Tibial nerve (tissue), 4 donors: ENCODE measurements at places on chromosomes 12 and 14. TPM values are rescaled to one million over a fixed set of nuclear protein-coding genes. Genes with fewer than 3 reads are reported as not detected.

GRCh38 chr12:34595749-34596733 lies 573.7 kb downstream of the ALG10 start:
- H3K27ac ChIP-seq, result no peak overlapping the region
- H3K4me1 ChIP-seq, result no peaks in the 10 kb centered on the region
- no peaks in the 10 kb centered on the region for H3K27me3 ChIP-seq
- H3K4me3 ChIP-seq, result no peak overlapping the region
- DNase-seq, result no peak

- peaks cover 20% of the 10 kb centered on the region for H3K4me1 ChIP-seq
- H3K27ac ChIP-seq, result no peak overlapping the region
- H3K27me3 ChIP-seq, result no peaks in the 10 kb centered on the region
- H3K36me3 ChIP-seq, result no peaks in the 10 kb centered on the region
These were observed 1.1 kb upstream of the INSM2 start for GRCh38 chr14:35532783-35533356.

- H3K4me1 ChIP-seq, result no peaks in the 10 kb centered on the region
- H3K27me3 ChIP-seq, result no peaks in the 10 kb centered on the region
- no peak overlapping the region for H3K4me3 ChIP-seq
- no peak overlapping the region for H3K27ac ChIP-seq
These were observed 15.5 kb upstream of the PAPOLA start for GRCh38 chr14:96486705-96487104.

Gene LHX5
- total RNA-seq, result not detected

DNA sequence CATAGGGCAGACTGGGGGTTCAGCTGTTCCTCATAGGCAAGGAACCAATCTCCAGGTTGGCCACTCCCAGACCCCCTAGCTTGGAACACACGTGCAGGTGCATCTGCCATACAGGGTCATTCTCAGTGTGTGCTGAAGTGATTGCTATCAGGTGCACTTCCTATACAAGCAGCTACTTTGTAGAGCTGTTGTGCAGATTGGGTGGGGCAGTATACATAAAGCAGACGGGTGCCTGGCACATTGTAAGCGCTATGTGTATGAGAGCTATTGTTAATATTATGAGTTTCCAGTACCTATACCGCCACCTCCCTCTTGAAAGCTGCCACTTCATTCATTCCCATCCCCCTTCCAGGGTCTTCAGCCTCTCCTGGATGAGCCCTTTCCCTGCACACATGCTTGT lies 17.3 kb downstream of the IRF2BPL start:
- H3K4me3 ChIP-seq, result no peak overlapping the region
- H3K36me3 ChIP-seq, result no peaks in the 10 kb centered on the region
- peaks cover 58% of the 10 kb centered on the region for H3K4me1 ChIP-seq
- DNase-seq, result no peak
- H3K27ac ChIP-seq, result no peak overlapping the region

Gene DCD
- not detected for total RNA-seq

DNA sequence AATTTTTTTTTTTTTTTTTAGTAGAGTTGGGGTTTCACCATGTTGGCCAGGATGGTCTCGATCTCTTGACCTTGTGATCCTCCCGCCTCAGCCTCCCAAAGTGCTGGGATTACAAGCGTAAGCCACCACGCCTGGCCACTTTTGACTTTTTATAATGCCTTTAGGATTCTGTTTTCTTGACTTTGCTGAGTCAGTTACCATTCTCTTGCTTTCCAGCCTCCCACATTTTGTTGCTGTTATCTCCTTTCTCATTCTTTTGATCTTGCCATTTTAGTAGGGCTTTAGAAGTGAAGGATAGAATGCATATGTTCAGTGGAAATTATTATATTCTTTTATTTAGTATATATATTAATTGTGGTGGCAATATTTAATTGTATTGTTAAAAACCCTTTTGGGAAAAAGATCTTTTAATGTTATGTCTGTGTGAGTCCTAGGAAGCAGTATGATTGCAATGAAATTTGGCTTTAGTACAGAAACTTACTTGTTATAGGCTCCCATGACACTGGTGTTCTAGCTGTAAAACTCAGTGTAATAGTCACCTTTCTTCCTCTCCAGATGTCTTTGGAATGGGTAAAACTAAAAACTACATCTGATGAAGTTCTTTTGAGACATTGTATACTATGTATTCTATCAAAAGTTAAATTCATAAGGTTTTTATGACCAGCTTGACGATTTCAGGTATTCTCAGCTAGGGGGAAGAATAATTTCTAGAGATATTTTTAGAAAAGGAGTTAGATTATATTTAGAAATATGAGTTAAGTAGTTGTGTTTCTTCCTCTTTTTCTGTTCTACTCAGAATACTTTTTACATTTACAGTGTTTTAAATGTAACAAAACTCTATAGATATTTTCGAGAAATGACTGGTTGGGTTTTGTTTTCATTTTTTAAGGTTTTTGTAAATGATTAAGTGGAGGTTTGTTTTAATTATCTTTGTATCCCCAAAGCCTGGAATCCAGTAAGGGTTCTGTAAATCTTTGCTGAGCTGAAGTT lies 74.7 kb downstream of the APAF1 start:
- no peaks in the 10 kb centered on the region for H3K4me1 ChIP-seq
- no peaks in the 10 kb centered on the region for H3K27me3 ChIP-seq
- no peak for DNase-seq
- no peak overlapping the region for H3K4me3 ChIP-seq

Gene CDC42BPB
- total RNA-seq, result 142 TPM

Gene SCNN1A
- 46.5 TPM for total RNA-seq

DNA sequence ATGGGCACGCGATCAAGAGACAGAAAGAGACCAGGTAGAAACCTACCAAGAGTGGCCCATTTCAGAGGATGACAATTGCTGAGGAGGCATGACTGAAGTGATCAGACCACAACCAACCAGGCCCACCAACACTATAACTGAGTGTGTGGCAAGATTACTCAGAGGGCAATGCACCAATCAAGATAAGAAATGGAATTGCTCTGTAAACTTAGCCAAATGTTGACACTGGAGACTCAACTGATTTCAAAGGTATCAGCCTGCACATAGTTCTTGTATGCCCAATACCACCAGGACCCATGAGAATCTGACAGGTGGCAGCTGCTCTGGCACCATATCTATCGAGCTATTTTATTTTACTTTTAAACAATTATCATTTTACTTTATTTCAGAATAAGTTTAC lies 128.9 kb downstream of the FOXN3 start:
- H3K36me3 ChIP-seq, result no peaks in the 10 kb centered on the region
- no peaks in the 10 kb centered on the region for H3K27me3 ChIP-seq
- no peak for DNase-seq

Gene PLBD1
- 12.0 TPM for total RNA-seq

DNA sequence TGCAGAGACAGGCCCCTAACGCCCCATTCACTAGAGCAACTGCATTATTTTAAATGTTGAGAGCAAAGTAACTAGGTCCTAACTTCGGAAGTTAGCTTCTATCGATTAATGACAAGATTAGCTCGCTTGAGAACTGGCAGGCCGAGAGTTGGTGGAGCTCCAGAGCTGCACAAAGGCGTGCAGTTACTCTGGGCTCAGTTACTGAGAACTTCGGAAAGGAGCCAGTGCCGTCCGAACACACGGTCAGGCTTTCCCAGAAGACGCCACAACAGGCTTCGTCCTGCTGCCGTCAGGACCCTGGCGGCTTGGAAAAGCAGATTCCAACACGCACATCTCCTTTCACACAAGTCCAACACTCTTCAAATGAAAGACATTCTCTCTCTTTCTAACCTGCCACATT lies 45.4 kb upstream of the TESC start:
- no peak overlapping the region for H3K27ac ChIP-seq
- no peaks in the 10 kb centered on the region for H3K27me3 ChIP-seq
- no peak for DNase-seq
- H3K36me3 ChIP-seq, result peaks cover 8% of the 10 kb centered on the region

DNA sequence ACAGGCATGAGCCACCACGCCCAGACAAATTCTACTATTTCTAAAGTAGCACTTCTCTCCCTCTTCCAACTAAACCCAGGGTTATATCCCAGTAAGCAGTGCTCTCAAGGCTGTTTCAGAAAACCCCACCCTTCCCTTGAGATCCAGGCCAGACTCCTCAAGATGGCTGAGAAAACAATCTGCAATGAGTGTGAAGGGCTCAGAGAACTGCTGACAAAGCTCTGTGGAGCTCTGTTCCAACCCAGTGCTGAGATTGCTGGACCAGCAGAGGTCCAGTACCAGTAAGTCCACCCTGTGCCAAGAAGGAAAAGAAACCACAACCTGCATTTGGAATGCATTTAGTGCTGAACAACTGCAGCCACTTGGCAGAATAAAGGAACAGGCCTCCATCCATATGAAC lies 3.7 kb upstream of the IFFO1 start:
- H3K27me3 ChIP-seq, result no peaks in the 10 kb centered on the region
- H3K4me1 ChIP-seq, result peaks cover under 1% of the 10 kb centered on the region
- no peak for DNase-seq
- H3K27ac ChIP-seq, result no peak overlapping the region
- H3K4me3 ChIP-seq, result no peak overlapping the region

DNA sequence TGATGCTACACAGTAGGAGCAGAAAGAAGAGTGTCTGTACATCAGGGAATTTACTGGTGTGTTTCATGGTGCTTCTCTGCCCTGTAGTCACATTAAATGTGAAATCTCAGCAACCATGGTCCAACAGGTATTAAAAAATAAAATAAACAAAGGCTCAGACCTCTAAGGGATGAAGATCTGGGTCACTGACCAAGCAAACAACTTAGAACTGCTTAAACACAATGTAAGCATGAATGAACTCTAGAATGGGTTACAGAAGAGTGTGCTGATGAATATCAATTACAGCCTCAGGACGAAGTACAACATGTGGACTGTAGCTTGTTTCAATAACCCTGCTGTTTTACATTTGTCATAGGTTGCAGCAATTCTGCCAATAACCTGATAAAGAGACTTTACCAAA lies 47.4 kb downstream of the SLC35F4 start:
- DNase-seq, result no peak
- no peak overlapping the region for H3K4me3 ChIP-seq
- H3K36me3 ChIP-seq, result no peaks in the 10 kb centered on the region
- no peak overlapping the region for H3K27ac ChIP-seq

- H3K4me1 ChIP-seq, result peaks cover 45% of the 10 kb centered on the region
- H3K27me3 ChIP-seq, result no peaks in the 10 kb centered on the region
- no peak overlapping the region for H3K27ac ChIP-seq
- no peak overlapping the region for H3K4me3 ChIP-seq
- DNase-seq, result no peak
These were observed 8.0 kb downstream of the DUSP6 start for GRCh38 chr12:89344043-89344861.

Gene FAR2
- total RNA-seq, result 8.6 TPM

Gene GSC
- total RNA-seq, result 2.3 TPM

Gene CLEC12A
- total RNA-seq, result 0.78 TPM

GRCh38 chr12:5220835-5221234 lies 177.2 kb downstream of the KCNA5 start:
- no peak for DNase-seq
- no peak overlapping the region for H3K4me3 ChIP-seq
- H3K27me3 ChIP-seq, result no peaks in the 10 kb centered on the region
- no peaks in the 10 kb centered on the region for H3K4me1 ChIP-seq

Gene PCNX4
- 52.2 TPM for total RNA-seq

Gene CFAP54
- total RNA-seq, result 6.7 TPM

Gene RFX4
- not detected for total RNA-seq

Gene STAC3
- total RNA-seq, result not detected
